ENCODE measurements at places on chromosomes 4 and X.

GRCh38 chrX:107199491-107199890, 6.7 kb downstream of the NUP62CL start:
- no peak for DNase-seq

GRCh38 chrX:78693012-78693411, 33.9 kb upstream of the RTL3 start:
- no peak for DNase-seq

- no peak for DNase-seq
Observed at GRCh38 chrX:96140796-96141195, 543.8 kb upstream of the DIAPH2 start.

GRCh38 chr4:89329280-89329679, 21.7 kb upstream of the GPRIN3 start:
- DNase-seq: no peak

DNA sequence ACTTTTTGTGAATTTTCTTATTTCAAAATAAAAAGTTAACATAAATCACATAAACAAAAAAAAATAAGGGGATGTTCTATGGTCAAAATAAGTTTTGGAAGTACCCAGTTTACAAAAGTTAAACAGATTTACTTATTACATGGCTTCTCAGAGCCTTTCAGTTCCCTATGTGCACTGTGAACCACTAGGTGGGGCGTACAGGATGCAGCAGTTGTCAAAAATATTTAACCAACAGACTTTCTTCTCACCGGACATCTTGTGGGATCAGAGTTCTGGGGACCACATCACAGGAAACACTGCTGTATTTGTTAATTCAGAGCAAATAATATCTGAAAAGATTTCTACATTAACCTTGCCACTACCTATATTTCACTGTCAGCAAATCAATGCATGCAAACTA, 74.1 kb downstream of the SMARCA1 start:
- DNase-seq: no peak

GRCh38 chr4:150192986-150193385, 114.7 kb downstream of the DCLK2 start:
- DNase-seq: no peak

DNA sequence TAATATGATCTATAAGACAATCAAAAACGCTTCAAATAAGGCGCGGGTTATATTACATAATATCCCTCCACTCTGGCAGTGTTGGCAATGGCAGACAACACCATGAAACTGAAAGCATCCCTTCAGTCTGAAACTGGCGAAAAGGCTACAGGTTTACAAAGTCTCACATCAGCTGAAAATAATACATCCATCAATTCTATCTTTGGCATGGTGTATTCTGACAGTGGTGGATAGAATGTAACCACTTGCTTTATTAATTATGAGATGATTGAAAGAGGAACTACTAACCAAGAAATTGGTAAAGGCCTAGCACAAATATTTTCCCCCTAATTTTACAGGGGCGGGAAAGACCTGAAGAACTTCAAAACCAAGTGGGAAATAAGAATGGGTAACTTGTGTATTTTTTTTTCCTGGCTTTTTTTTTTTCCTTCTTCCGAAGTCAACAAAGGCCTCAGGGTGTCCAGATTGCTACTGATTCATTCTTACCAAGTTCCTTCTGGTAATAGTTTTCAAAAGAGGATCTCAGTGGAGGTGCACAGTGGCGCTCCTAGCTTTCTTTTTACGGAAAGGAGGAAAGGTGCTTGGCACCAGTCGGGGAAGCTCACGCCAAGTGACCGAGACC, 728 bp downstream of the UBA6 start:
- peak; percentile 51 for DNase-seq

DNA sequence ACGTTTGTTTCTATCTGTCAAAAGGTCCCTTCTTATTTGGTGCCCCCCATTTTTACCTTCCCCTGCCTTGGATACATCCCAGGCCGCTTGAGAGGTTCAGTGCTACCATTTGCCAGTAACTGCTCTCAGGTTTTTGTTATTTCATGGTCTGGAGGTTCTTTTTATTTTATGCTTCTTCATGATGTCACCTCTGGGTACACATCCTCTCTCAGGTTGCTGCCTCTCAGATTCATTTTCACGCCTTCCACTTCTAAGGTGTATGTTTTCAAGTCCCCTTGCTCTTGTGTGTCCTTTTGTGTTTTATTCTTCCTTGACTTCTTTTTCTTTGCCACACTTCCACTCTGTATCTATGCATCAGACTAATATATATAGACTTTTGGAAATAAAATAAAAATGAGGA, 640.1 kb upstream of the AADAT start:
- no peak for DNase-seq

DNA sequence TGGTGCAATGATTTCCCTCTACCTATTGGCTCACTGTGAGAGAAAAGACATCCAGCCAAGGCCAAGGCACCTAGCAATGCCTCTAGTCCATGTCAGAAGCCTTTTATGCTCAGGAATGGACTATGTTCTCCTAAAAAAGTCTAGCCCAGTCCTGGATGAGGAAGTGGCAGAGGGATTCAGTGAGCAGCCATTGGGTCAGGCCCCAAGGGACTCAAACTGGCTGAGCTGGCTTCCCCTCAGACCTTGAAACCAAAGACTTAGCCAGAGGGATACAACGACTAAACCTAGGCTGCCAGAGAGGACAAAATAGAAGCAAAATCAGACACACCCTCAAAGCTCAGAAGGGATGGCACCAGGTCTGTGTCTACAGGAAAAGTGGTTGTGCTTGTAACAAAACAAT, 49.1 kb downstream of the ARHGEF9 start:
- no peak for DNase-seq

DNA sequence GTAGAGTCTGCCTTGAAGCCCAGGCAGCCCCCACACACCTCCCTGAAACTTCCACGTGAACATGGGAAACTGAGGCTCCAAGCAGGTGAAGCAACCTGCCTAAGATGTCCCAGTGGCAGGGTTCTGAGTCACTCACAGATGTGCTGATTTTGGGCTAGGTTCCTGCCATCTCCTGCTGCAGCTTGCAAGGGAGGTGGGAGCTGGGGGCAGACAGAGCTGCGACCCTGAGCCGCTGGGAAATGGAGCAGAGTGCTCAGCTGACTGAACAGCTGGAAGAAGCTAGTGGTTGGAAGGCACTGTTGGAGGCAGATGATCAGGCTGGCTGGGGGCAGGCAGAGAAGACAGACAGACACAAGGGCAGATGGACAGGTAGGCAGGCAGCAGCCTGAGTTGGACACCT, 3.6 kb upstream of the FATE1 start:
- no peak for DNase-seq

DNA sequence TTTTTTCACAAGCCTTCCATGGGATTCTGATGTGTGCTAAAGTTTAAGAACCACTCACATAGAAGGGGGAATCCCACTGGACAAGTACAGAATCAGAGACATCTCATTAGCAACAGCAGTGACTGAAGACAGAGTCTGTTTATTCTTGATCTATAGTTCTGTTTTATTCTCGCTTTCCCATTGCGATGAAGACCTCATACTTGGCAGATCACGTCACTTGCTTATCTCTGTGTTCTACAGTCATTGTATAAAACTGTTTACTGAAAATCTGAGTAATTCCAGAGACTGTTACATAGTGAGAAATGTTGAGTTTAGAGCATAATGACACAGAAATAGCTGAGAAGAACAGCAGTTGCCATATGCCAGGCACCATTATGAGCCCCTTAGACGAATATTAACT, 185.5 kb downstream of the PTTG2 start:
- peak; percentile 64 for DNase-seq

DNA sequence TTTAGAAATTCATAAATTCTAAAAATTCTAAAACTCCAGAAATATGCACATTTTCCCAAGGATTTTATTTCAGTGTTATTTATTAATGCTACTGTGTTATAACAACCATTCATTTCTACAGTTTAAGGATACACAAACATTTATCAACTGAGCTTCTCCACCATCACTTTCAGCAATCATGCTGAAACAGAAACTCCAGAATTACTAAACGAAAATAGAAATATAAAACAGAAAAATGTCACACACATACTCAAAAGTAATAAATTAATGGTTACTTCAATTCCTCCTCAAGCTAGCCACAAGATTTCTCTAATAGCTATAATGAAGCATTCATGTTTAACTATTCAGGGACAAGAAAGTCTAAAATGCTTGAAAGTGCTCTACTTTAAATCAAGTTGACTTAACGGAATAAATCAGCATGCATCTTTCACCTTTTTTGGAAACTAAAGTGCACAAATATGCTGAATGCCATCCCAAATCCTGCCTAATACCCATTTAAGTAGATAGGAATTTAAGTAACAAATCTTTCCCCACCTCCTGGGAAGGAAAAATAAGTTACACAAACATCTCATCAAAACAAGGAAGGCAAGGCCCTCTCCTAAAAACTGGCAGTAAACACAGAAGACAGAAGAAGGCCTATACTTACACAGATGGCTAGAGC, 563 bp downstream of the FAM13A start:
- no peak for DNase-seq

GRCh38 chr4:182023469-182023868, 219.7 kb upstream of the TENM3 start:
- DNase-seq: no peak

DNA sequence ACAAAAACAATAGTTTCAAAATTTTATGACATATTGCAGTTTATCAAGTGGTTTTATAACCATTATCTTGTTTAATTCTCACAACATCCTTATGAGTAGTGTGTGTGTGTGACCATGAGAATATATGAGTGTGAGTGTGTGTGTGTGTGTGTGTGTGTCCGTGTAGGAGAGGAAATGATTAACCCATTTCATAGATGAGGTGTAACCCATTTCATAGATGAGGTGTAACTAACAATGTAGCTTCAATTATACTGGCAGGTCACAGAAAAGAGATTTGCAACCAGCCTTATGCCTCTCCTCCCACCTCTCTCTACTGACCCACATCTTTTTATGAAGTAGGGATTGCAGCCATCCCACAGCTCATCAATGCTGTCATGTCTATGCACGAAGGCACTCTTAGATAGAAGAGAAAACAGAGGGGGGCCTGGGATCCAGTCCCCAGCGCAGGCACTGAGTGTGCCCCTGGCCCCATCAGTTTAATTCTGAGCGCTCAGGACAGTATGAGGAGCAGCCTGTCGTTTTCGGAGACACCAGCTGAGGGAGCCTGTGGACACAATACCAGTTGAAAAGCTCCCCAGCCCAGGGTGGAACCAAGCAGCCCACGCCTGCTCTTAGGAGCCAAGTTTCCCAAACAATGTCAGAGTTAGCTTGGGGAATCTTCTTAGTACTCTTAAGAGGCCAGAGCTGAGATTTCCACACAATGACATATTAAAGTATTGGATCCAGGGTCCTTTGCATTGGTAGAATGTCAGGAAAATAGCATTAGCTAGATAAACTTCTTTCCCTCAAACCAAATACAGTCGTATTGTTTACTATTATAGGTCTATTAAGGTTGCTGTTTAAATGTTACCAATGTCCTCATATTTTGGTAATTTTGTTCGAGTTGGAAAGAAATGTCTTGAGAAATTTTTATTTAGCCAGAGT, 88.6 kb downstream of the PALLD start:
- peak; percentile 86 for DNase-seq

GRCh38 chr4:98519268-98519977, 139.0 kb downstream of the TSPAN5 start:
- no peak for DNase-seq

DNA sequence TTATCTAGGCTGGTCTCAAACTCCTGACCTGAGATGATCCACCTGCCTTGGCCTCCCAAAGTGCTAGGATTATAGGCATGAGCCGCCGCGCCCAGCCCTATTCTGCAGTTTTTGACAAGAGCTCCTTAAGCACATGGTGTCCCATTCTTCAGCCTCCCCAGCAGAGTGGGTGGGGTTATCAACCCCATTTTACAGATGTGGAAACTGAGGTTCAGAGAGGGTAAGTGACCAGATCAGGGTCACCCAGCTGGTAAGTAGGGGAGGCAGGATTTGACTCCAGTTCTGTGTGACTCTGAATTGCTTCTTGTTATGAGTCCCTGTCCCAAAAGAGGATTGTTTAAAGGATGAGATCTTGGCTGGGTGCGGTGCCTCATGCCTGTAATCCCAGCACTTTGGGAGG, 14.5 kb downstream of the MAN2B2 start:
- DNase-seq: no peak

DNA sequence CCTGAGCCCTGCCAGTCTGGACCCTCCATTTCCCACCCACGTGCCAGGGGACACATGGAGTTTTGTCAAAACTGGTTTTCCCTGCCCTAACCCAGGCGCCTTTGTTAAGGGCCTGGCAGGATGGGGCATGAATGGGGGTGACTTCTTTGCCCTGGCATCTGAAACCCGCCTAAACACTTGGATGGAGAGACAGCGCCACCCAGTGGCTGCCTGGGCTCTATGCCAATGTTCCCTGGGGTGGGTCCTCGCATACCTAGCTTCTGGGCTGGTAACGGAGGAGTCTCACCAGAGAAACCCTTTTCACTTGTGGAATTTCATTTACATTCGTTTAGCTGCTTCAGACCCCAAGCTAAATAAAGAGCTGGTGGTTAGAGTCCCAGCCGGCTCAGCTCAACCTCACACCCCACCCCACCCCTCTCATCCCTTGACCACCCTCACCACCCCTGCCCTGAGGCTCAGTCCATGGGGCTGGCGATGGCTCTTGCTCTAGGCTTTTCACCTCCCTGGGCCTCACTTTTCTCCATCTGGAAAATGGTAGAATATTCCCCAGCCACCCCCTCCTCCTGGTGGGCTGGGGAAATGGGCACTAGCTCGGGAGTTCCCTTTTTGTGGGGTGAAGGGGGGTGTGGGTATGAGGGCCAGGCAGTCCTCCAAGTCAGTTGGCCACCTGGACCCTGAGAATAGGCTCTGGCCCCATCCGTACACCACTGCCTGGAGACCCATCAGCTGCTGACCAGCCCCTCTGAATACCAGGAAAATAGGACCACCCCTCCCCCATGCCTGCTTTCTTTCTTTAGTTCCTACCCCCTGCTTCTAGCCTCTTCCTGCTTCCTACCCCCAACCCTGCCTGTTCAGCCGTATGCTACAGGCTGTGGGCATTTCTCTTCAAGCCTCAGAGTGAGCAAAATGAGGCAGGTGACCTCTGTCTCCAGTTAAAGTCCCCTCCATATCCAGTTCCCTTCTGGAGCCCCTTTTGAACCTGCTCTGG, 57.1 kb upstream of the PJA1 start:
- DNase-seq: peak; percentile 72

- no peak for DNase-seq
Observed at GRCh38 chrX:142233400-142233799, 28.3 kb upstream of the MAGEC2 start.

DNA sequence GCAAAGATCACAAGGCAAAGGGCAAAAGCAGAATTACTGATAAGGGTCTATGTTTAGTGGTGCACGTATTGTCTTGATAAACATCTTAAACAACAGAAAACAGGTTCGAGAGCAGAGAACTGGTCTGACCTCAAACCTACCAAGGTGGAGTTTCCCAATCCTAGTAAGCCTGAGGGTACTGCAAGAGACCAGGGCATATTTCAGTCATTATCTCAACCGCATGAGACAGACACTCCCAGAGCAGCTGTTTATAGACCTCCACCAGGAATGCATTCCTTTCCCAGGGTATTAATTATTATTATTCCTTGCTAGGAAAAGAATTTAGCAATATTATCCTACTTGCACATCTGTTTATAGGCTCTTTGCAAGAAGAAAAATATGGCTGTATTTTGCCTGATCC, 51.5 kb downstream of the NPNT start:
- no peak for DNase-seq

DNA sequence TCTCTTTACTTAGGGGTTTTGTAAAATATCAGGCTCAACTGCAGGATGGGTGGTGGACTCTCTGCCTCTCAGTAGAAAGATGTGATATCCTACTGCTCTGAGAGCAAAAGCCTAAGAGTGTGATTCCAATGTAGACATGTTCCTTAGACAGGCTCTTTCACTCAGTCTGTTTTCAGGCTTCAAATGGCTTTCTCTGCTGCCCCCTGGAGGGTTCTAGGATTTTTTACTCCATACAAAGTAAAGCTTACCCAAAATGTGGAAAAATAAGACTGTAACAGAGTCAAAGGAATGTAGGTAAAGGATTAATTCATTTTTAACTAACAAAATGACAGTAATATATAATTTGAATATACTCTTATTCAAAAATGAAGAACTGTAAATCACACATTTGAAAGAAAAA, 32.1 kb downstream of the ZGRF1 start:
- DNase-seq: peak; percentile 64

Measured in lung microvascular endothelial cell (primary cell).